Placental epithelial cell (primary cell): ENCODE measurements at places on chromosomes 1 and 21. TPM values are rescaled to one million over a fixed set of nuclear protein-coding genes. Genes with fewer than 3 reads are reported as not detected.

Gene VPS72
- 40.4 and 51.0 TPM in 2 replicates for total RNA-seq

Gene TCP10L
- total RNA-seq: 0.39 TPM in 1 of 2 replicates, not detected in the other

Gene ADORA3
- total RNA-seq: not detected in 2 replicates

Gene AADACL3
- not detected in 2 replicates for total RNA-seq

Gene MYBPH
- not detected in 2 replicates for total RNA-seq

Gene TACSTD2
- total RNA-seq: 37.7 and 61.6 TPM in 2 replicates

Gene GPR157
- 3.1 and 4.2 TPM in 2 replicates for total RNA-seq

Gene NFYC
- 47.5 and 48.4 TPM in 2 replicates for total RNA-seq

Gene PDZK1IP1
- not detected in 2 replicates for total RNA-seq

Gene TSACC
- total RNA-seq: not detected in 2 replicates

Gene IGSF3
- total RNA-seq: 118 and 120 TPM in 2 replicates

Gene EPHA2
- total RNA-seq: 2.7 and 28.6 TPM in 2 replicates

Gene ROR1
- 45.5 and 97.8 TPM in 2 replicates for total RNA-seq

Gene NTMT2
- total RNA-seq: not detected in 2 replicates

Gene PCNX2
- 27.5 and 30.8 TPM in 2 replicates for total RNA-seq

Gene RBBP4
- 84.4 and 96.4 TPM in 2 replicates for total RNA-seq

Gene INPP5B
- total RNA-seq: 20.8 and 31.0 TPM in 2 replicates

Gene PLA2G4A
- total RNA-seq: 25.9 and 40.0 TPM in 2 replicates

Gene CYP4A22
- not detected in 2 replicates for total RNA-seq

Gene CCDC185
- not detected in 2 replicates for total RNA-seq

Gene ZSWIM5
- total RNA-seq: under 0.01 TPM in 1 of 2 replicates, not detected in the other

Gene DCST2
- 0.43 and 2.4 TPM in 2 replicates for total RNA-seq

Gene LRRIQ3
- total RNA-seq: 2.0 and 3.1 TPM in 2 replicates

Gene SPRR1B
- not detected in 2 replicates for total RNA-seq

Gene OR2L8
- 0.39 TPM in 1 of 2 replicates, not detected in the other for total RNA-seq

Gene RIMS3
- under 0.01 and 0.65 TPM in 2 replicates for total RNA-seq

Gene BATF3
- 0.54 and 0.79 TPM in 2 replicates for total RNA-seq

Gene TNFRSF4
- total RNA-seq: not detected in 2 replicates

Gene HNRNPCL1
- total RNA-seq: not detected in 2 replicates

Gene HEYL
- total RNA-seq: not detected in 2 replicates

Gene OR2W3
- 1.6 and 6.2 TPM in 2 replicates for total RNA-seq

Gene LCA5L
- 2.0 and 2.7 TPM in 2 replicates for total RNA-seq

Gene DIPK1A
- 4.9 and 5.1 TPM in 2 replicates for total RNA-seq
